Activated naive CD4-positive, alpha-beta T cell treated with anti-CD3 and anti-CD28 coated beads, Interleukin-2, amount 50 U/mL, for 72 hours (primary cell): ENCODE measurements at places on chromosomes 5 and 9.

- DNase-seq = peak; percentile 16
Measured at GRCh38 chr9:98971915-98972223, 28.2 kb downstream of the COL15A1 start.

GRCh38 chr9:133873461-133873891 lies 118.6 kb downstream of the VAV2 start:
- no peak for DNase-seq

DNA sequence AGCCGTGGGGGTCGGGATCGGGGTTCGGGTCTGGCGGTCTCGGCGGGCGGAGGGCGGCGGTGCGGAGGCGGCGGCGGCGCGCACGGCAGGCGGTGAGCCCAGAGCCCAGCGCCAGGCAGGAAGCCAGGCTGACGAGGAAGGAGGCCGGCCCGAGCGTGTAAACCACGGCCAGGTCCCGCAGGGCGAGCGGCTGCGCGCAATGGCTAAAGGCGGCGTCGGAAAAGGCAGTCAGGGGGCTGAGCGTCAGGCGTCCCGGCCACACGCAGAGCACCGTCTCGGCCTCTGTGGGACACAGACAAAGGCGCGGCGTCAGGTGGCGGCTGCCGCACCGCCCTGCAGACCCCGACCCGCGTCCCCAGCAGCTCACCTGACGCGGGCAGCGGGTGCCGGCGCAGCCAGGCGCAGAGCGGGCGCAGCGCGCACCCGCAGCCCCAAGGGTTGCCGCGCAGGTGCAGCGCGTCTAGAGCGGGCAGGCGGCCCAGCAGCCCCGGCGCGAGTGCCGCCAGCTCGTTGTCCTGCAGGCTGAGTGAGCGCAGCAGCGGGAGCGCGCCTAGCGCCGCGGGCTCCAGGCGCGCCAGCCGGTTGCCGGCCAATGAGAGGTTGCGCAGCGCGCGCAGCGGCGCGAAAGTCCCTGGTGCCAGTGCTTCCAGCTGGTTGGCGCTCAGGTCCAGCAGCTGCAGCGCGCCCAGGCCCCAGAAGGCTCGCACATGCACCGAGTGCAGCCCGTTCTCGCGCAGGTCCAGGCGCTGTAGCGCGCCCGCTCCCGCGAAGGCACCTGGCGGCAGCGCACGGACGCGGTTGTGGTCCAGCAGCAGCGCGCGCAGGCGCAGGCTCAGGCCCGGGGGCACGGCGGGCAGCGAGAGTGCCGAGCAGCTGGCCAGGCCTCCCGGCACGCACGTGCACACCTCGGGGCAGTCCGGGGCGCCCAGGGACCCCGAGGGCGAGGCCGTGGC lies 671 bp downstream of the LRRC26 start:
- DNase-seq = no peak

DNA sequence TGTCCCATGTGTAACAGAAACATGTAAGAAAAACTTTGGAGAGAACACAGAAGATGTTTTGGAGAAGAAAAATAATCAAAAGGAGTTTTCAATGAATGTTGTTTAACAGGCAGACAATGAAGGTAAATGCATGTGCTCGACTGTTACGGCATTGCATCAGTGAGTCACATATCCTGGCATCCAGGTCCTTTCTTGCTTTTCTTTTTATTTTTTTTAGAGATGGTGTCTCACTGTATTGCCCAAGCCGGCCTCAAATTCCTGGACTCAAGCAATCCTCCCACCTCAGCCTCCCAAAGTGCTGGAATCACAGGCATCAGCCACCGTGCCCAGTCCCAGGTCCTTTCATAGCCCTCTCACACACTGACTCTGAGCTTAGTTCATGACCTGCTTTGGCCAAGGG lies 181.8 kb downstream of the DTWD2 start:
- no peak for DNase-seq
